ENCODE measurements at places on chromosomes 16 and 17.

DNA sequence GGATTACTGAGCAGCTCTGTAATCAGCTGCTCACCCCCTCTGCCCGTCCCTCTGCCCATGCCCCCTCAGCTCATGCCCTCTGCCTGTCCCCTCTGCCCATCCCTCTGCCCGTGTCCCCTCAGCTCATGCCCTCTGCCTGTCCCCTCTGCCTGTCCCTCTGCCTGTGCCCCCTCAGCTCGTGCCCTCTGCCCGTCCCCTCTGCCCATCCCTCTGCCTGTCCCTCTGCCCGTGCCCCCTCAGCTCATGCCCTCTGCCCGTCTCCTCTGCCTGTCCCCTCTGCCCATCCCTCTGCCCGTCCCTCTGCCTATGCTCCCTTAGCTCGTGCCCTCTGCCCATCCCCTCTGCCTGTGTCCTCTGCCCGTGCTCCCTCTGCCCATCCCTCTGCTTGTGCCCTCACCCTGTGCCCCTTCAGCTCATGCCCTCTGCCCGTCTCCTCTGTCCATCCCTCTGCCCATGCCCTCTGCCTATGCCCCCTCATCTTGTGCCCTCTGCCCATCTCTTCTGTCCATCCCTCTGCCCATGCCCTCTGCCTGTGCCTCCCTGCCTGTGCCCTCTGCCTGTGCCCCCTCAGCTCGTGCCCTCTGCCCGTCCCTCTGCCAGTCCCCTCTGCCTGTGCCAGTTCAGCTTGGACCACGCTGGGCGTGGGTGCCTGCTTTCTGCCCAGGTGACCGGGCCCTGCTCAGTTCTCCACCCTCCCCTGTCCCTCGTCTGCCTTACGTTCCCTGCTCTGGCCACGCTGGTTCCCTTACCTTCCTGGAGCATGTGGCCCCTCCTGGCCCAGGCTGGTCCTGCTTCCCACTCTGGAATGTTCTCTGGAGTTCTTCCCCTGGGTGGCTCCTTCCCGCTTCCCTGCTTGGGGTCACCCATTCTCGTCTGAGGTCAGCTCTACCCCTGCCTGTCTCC, 97.6 kb downstream of the NPIPB11 start:
- no peak for DNase-seq

DNA sequence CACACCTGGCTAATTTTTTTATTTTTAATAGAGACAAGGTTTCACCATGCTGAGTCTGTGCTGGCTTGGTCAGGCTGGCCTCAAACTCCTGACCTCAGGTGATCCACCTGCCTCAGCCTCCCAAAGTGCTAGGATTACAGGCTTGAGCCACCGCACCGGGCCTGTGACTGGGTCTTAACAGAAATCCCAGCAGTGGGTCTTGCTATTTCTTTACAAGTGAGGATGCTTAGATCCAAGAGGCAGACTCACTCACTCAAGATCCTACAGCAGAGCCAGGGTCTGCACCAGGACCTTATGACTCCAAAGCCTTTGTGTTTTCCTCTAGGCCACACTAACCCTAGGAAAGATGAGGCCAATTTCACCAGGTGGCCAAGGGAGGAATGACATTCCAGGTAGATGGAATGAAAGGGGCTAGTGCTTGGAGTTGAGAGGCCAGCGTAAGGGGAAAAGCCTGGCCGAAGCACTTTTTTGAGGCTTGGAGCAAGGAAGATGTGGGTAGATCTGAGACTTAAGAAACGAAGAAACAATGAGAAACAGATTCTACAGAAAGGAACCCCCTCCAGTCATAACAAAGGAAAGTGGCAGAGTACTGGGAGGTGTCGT, 5.7 kb upstream of the STAT5A start:
- DNase-seq, result no peak

- DNase-seq, result peak; percentile 72
These were observed 25.5 kb downstream of the COPZ2 start for GRCh38 chr17:48012151-48012520.

GRCh38 chr16:3509470-3509928, 8.7 kb downstream of the CLUAP1 start:
- peak; percentile 78 for DNase-seq

DNA sequence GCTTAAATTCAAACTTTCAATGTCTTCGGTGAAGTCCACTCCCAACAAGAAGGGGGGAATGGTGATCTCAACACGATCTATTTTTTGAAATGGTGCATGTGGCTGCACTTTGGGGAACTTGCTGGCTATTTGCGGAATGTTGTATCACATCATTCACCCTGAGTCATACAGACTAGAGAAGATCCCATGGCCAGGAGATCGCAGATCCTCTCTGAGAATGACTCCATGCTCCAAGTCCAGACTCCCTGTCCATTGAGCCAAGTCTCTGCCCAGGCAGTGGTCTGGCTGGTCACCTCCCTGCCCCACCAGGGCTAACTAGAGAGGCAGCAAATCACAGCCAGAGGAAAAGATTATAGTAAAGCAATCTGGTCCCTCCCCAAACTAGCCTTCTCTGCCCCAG, 120.6 kb downstream of the XYLT1 start:
- no peak for DNase-seq

GRCh38 chr17:16378636-16379282, 2.1 kb upstream of the UBB start:
- no peak for DNase-seq

DNA sequence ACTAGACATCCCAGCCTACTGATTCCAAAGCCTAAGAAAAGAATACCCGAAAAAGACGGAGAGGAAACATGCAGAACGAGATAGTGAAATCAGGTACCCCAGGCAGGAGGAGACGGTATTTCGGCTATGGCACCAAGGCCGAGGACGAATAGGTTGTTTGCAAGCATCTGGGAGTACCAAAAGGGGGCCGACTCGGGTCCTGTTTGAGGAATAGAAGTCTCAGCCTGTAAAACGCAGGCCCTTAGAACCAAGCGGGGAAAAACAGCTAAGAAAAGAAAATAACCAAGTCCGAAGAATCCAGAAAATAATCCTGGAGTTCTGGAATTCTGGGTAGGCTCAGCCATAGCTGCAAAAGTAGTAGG, 537 bp downstream of the SLC35B1 start:
- DNase-seq, result no peak

DNA sequence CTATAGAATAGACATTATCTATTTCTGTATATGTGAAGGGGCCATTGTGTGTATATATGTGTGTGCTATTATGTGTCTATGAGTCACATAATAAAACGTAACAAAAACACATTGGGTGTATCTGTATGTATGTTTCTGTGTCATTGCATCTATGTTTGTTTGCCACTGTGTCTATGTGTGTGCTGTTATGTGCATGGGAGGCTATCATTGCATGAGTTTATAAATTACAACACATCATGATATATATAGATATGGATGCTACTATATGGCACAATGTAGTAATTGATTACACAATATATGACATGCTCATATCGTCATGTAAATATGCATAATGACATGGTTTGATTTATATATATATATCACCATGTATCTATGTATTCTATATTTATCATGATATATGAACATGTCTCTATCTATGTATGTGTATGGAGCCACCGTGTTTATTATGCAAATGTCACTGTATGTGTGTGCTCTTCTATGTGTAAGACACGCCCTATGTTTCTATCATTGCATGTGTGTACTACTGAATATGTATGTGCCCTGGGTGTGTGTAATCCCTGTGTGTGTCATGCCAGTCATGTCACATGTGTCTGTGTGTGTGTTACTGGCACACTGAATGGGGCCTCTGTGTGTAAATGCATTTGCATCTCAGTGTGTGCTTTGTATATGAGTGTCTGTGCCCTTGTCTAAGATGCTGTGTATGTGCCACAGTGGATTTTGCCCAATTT, 1.4 kb upstream of the TSPOAP1 start:
- DNase-seq, result no peak

- no peak for DNase-seq
These were observed 32.3 kb downstream of the TNFRSF13B start for GRCh38 chr17:16939606-16940115.

DNA sequence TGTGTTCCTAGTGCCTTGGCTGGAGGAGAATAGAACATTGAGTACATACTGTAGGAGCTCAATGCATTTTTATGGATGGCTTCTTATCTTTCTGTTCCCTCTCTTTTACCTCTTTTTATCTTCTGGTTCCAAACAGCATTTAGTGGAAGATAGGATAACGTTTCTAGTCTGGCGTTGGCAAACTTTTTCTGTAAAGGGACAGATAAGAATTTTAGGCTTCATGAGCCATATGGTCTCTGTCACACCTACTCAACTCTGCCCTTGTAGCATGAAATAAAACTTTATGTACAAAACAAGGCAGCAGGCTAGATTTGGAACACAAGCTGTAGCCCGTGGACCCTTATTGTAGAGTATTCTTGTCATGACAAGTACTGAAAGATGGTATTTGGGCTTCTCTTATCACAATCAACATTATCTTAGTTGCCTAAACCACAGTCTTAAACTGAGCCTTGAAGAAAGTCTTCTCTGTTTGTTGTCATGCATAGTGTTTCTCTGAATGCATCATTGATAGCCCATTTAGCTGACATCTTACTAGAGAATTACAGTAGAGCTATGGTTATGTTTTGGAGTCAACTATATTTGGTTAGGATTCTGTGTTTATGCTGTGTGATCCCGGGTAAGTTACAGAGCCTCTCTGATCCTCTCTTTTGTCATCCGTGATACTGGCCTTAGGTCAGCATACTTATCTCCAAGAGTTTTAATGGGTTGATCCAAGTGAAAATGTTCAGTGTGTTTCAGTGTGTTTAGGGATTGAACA, 80.2 kb downstream of the HS3ST4 start:
- no peak for DNase-seq

GRCh38 chr16:21565861-21566669, 33.3 kb upstream of the METTL9 start:
- DNase-seq, result peak; percentile 30

DNA sequence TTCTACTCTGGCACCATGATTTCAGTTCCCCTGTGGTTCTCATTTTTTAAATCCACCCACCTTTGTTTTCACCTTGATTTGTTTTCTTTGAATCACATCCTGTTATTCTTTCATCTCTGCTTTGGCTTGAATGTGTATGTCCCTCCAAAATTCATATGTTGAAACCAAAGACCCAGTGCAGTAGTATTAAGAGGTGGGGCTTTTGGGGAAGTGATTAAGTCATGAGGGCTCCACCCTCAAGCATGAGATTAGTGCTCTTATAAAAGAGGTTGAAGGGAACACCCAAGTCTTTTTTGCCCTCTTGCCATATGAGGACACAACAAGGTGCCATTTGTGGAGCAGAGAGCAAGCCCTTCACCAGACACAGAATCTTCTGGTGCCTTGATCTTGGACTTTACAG, 382.3 kb downstream of the SLC39A11 start:
- no peak for DNase-seq

DNA sequence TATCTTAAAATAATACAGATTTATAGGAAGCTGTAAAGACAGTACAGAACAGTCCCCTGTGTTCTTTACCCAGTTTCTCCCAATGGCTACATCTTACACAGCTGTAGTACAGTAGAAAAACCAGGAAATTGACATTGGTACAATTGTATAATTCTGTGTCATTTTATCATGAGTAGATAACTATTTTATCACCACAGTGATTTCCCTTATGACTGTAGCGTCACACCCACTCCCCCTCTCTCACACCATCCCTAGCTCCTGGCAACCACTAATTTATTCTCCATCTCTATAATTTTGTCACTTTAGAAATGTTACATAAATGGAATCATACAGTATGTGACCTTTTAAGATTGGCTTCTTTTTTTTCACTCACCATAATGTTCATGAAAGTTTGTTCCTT, 30.9 kb downstream of the CLTC start:
- DNase-seq, result no peak

DNA sequence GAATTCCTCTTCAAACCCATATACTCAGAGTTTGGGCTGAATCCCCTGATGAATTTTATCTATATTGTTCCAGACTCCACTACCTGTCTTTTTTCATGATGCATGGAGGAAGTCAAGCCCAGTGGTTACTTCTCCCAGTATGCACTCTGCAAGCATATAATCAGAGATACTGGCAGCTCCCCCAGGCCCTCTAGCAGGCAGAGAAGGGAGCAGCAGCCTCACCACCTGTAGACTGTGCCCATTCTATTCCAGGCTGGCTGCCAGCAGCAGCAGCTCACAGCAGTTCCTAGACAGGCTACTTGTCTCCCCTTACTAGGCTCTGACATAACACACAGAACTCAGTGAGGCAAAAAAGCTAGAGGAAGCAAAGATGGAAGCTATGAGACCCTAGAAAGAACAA, 3.4 kb downstream of the MKS1 start:
- DNase-seq, result no peak

DNA sequence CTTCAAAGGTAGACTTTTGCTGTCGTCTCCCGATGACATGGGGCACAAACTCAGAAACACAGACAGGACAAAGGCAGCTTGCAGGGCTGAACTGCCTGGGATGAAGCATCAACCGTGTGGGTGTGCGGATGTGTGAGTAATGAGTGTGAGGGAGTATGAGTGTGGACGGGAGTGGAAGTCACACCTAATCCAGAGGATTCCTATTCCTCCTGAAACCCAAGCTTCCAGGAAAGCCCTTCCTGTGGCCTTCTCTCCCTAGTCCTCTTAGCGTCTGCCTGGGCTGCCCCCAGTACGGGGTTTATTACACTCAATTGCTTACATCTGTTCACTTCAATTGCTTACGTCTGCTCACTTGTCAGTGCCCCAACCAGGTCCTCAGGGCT, 2.3 kb upstream of the IL4R start:
- DNase-seq, result no peak

DNA sequence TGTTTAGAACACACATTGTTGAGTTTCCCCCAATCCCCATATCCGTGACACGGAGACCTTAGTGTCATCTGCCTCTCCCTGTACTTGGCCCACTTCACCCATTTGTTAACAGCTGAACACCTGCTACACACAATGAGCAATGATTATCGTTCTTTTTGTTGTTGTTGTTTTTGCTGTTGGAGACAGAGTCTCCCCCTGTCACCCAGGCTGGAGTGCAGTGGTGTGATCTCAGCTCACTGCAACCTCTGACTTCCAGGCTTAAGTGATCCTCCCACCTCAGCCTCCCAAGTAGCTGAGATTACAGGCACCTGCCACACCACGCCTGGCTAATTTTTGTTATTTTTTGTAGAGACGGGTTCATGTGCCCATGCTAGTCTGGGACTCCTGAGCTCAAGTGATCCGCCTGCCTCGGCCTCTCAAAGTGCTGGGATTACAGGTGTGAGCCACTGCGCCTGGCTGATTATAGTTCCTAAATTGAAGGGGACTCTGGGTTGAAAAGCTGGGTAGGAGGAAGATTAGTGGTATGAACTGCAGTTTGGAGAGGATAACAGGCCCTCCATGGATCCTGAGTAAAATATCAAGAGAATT, 21.6 kb downstream of the NDE1 start:
- no peak for DNase-seq

- DNase-seq, result no peak
These were observed 23.9 kb upstream of the AATK start for GRCh38 chr17:81189670-81190530.

DNA sequence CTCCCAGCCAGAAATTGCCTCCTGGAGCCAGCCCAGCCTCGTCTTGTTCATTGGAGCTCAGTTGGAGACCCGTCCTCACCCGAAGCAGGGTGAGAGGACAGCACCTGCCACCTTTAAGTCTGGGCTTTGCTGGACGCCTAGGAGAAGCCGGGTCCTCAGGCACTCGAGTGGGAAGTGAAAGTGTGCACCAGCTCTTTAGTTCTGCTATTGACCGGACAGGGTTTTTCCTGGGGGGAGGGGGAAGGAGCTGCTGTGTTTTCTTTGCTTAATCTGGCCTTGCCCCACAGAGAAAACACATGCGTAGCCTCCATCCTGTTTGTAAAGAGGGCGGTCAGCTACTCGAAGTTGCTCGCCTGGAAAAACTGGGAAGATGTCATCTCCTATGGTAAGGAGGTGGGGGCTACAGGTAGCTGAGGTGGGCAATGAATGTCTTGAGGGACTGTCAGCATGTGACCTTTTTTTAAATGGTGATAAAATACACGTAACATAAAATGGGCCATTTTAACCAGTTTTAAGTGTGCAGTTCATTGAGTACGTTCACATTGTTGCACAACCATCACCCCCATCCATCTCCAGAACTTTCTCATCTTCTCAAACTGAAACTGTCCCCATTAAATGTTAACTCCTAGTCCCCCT, 34.4 kb downstream of the CMIP start:
- DNase-seq, result no peak
